ENCODE measurements at places on chromosomes 7 and 10.

DNA sequence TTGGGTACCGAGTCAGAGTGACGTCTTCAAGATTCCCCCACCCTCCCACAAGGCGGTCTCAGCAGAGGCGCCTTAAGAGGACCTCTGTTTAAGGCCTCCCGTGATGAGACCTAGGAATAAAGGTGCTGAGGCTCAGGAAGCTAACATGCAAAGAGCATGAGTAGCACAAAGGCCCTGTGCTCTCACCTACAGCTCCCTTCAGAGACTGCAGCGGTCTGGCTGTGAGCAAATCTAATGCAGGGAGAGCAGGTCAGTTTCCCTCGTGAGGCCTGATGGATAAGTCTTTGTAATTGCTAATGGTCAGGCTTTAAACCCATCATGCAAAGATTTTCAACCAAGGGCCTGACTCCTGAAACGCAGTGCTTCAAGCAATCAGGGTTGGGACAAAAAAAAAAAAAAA lies 909.3 kb upstream of the GHITM start:
- DNase-seq, result no peak

DNA sequence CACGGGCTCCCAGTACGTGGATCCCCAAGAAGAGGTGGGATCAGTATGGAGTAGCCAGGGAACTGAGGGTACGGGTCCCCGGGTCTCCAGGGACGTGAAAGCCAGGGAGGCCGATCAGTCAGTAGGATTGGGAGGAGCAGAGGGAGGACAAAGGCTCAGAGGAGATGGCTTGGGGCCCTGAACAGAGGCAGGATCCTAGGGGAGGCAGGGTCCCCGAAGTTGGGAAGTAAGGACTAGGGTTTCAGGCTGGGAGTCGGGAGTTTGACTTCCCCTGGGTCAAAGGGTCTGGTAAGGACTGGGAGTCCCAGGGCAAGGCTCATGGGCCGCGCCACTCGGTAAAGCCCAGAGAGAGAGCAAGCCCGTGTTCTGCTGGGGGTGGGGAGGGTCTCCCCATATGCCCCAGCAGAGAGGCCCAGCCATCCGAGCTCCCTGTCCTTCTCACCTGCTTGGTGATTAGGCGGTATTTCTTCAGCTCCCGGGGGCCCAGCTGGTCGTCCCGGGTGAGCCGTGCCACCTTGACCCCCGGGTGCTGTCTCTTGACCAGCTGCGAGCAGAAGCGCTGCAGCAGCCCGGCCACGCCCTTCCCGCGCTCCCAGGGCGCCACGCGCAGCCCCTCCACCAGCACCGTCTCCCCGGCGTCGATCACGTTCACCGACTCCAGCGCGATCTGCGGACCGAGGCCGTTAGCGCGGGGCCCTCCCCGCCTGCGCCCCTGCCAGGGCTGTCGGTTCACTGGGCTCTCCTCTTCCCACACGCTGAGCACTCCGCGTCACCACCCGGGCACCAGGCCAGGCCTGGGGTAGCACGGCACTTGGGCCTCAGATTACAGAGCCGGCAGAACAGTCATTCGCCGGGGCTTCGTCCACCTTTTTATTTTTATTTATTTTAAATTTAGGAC lies 7.0 kb downstream of the NAT16 start:
- no peak for DNase-seq

DNA sequence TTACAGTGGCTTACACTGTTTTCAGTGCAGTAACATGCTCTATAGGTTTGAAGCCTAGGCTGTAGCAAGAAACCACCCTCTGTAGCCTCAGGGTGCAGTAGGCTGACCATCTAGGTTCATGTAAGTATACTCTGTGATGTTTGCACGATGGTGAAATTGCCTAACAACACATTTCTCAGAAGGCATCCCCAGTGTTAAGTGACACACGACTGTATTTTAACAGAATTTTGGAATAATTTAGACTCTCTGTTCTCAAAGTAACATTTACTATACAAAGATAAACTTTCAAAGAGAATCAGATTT lies 44.6 kb upstream of the BHLHA15 start:
- no peak for DNase-seq

GRCh38 chr10:17683541-17683940 lies 39.6 kb downstream of the STAM start:
- DNase-seq, result no peak

- DNase-seq, result no peak
These were observed 1481.3 kb downstream of the GATA3 start for GRCh38 chr10:9535744-9536143.

- no peak for DNase-seq
These were observed 30.9 kb downstream of the LEP start for GRCh38 chr7:128271942-128272481.

DNA sequence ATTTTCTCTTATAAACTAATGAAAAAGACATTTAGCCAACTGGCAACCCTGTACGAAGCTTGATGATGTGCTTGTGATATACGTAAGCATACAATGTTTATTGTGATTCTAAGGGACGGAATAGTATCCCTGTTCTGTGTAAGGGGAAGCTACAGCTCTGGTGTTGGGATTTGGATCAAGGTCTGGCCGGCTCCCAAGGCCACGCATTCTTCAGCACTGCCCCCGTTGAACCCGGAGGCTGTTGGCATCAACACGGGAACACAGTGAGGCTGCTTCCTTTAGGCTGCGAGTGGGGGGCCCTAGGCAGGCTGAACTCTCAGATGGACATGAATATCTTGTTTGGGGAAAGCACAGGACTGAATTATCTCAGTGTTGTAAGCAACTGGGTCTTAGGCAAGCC lies 180.6 kb downstream of the CAMK1D start:
- no peak for DNase-seq

GRCh38 chr7:142612237-142612881 lies 136.9 kb upstream of the PRSS1 start:
- no peak for DNase-seq

DNA sequence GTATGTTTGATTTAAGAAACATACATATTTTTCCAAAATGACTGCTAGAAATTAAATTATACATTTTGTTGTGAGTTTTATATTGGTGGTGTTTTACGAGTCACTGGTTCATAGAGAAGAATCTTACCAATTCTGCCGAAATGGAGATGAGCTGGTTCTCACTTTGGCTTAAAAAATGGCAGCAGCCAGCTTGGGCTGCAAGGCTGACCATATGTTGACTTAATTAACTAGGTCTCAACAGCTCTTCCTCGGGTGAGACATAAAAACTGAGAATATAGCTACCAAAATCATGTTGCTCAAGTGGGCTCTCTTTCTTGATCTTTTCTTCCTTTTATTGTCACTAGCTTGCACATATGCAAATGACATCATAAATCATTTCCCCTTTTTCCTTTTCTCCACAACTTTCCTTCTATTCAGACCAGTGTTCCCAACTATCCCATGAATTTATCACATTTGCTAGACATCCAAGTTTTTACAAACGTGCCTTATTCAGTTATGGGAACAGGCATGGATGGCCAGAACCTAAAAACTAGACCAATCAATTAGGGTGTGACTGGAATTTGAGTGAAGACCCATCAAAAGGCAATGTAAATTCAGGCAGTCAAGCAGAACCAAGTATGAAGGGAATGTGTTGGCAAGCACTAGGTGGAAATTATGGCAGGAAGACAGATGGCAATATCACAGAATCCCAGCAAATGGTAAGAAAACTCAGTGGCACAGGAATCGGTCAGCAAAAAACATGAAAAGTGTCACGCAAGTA lies 6.4 kb upstream of the TSPAN12 start:
- no peak for DNase-seq

GRCh38 chr7:2405601-2406345 lies 2.4 kb downstream of the CHST12 start:
- no peak for DNase-seq

DNA sequence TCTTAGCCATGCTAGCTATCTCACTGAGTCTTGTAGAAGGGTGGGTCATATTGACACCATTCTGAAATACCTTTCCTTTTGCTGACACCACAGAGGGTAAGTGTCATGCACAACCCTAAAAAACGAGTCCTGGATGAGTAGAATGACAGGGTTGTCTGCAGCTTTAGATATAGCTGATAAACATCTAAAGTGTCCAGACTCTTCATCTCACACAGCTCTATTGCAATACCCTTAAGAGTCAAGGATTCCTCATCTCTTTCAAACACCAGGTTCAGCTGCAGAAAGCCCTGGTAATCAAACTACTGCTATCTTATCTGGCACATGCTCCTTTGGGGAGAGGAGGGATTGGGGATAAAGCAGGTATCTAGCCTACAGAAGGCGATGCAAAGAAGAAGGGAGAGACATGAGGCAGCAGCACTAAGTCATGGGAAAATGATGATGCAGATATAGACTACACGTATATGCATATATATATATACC lies 127.0 kb downstream of the ANK3 start:
- DNase-seq, result no peak

DNA sequence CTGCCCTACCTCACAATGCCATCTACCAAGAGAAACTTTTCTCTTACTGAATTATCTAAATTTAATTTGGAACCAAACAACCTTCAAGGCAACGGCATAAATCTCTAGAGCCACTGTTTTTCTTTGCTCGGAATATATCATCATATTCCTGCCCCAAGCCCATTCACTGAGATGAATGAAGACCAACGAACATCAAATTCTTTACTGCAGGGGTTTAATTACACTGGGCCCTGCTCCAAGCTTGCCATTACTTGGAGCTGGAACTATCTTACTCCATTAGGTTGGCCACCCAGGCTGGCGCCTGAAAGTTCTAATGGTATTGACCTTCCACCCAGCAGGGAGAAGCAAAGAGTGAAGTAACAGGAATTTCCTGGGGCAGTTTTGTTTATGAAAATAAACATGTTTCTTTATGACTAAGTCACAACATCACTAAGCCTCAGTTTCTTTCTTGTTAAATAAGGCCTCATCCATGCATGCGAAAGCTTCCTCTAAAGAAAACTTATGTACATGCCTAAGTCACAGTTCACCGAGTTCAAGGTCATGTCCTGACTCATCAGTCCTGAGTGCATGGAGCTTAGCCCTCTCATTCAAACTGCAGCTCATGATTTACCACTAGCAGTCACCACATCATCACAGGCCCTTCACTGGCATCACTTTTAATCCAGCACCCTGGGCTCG lies 42.1 kb upstream of the ANAPC16 start:
- no peak for DNase-seq

DNA sequence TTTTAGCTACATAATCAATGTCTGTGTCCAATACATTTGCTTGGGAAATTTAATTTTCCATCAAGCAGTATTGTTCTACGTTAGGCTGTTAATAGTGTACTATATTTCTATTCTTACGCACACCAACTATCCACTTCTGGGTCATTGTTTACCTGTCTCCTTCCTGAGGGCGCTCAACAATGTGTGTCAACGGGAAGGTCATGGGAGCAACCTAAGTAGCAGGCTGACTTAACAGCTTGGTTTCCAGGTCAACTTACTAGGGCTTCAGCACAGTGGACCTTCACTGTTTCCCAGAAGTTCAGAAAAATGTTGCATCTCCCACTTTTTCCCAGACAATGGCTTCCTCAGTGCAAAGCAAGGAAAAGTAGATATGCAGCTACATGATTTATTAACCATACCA lies 13.7 kb downstream of the THSD7A start:
- DNase-seq, result no peak

All from endothelial cell (in vitro differentiated cells).